ENCODE measurements at places on chromosomes 5 and 9.

DNA sequence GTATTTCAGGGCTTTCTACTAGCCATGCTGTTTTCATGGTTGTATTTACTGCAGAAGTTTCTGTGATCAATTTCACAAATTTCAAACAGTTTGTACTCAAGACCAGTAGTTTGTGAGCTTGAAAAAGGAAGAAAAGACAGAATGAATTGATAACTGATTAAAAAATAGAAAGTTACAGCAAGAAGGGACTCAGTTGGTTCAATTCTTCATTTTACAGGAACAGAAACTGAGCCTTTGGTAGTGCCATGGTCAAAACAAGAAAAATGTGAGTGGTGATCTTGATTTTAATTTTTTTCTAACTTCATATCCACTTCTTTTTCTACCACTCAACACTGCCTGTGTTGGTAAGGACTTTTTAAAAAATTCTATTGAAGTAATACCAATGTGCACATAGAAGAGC, 206.6 kb upstream of the NREP start:
- DNase-seq: no peak

DNA sequence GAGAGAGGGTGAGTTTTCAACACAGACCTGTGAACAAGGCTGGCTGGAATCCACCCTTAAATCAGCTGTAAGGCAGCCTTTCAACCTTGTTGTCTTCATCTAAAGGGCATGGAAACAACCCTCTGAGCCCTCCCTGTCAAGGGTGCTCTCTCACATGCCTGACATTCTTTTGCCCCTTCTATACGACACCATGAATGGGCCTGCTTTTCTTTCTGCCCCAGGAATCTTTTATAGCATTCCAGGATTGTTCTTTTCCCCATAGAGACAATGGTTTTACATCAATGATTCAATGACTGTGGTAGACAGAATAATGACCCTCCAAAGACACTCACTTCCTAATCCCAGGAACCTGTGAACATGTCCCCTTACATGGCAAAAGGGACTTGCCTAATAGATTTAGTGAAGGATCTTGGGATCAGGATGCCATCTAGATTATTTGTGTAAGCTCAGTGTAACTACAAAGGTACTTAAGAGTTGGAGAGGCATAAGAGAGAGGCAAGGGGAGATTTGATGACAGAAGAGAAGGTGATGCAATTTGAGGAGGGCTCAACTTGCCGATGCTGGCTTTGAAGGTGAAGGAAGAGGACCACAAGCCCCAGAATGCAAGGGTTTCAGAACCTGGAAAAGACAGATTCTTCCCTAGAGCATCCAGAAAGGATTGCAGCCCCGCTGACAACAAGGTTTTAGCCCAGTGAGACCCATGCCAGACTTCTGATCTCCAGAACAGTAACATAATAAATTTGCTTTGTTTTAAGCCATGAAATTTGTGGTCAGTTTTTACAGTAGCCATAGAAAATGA, 29.2 kb upstream of the HMHB1 start:
- DNase-seq: no peak

GRCh38 chr9:129006328-129007034, 21.6 kb downstream of the SH3GLB2 start:
- DNase-seq: peak; percentile 83

- DNase-seq: no peak
Observed at GRCh38 chr5:169385636-169386035, 84.7 kb upstream of the SLIT3 start.

DNA sequence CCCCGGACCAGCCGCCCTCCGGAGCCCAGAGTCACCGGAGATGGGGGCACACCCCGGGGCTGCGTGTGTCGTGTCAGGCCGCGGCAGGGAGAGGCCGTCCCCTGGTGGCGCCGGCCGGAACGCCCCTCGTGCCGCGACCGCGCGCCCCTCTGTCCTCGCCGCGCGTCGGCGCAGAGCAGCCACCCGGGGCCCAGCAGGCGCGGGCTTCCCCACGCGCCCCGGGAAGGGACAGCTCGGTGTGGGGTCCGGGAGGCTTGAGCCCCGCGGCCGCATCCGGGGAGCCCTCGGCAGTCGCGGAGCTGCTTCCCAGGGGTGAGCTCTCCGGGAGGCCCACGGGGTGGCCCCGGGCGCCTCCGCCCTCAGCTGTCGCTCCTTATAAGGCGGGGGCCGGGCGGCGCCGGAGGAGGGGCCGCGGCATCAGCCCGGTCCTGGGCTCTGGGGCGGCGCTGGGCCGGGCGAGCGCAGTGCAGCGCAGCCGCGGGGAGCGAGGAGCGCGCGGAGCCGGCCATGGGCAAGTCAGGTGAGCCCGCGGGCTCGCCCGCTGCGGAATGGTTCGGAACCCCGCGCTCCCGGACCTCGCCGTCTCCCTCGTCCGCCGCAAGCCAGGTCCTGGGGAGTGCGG, at the start of gene GLIPR2:
Gene GLIPR2, plus strand, starts transcription at position 462 of the 622 bp plus-strand sequence. Its CDS starts 46 bp downstream, at position 508.
- peak; percentile 78 for DNase-seq

DNA sequence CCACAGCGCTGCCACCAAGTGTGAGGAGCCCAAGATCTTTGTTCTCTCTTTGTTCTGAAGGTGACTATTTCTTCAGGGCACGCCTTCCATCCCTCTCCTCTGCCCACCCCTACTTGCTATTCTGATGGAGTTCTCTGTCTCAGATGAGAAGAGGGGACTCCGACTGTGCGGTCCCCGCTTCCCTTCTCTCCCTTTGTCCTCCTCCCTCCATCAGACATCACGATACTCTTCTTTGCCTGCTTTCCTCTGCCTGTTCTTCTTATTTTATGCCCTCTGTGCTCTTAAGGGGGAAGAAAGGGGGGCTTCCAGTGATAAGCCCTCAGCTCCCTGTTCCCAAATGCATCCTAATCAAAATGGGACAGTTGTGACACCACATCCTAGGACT, 307.8 kb downstream of the RAB3C start:
- no peak for DNase-seq

- DNase-seq: no peak
Observed at GRCh38 chr9:131875828-131876485, 136.1 kb upstream of the RAPGEF1 start.

GRCh38 chr5:158382473-158382872, 523.5 kb upstream of the CLINT1 start:
- DNase-seq: no peak
